ENCODE measurements at places on chromosomes 4 and X. TPM values are rescaled to one million over a fixed set of nuclear protein-coding genes. Genes with fewer than 3 reads are reported as not detected.

RPGR gene
- total RNA-seq, result 29.2 TPM

OPRPN gene
- total RNA-seq, result not detected

PAGE5 gene
- total RNA-seq, result not detected

SLC30A9 gene
- 29.2 TPM for total RNA-seq

L1CAM gene
- total RNA-seq, result under 0.01 TPM

TLR1 gene
- total RNA-seq, result 5.0 TPM

PABPC4L gene
- total RNA-seq, result 0.20 TPM

ANK2 gene
- 35.1 TPM for total RNA-seq

SPANXN4 gene
- not detected for total RNA-seq

ADRA2C gene
- under 0.01 TPM for total RNA-seq

HSPA4L gene
- total RNA-seq, result 0.99 TPM

FRMD7 gene
- total RNA-seq, result not detected

HGFAC gene
- total RNA-seq, result not detected

MAGED4 gene
- 38.9 TPM for total RNA-seq

CT83 gene
- not detected for total RNA-seq

DDIT4L gene
- 2.6 TPM for total RNA-seq

DSPP gene
- not detected for total RNA-seq

MAGEA8 gene
- not detected for total RNA-seq

RP2 gene
- total RNA-seq, result 22.0 TPM

HSFX4 gene
- not detected for total RNA-seq

FATE1 gene
- total RNA-seq, result not detected

ABCG2 gene
- 12.9 TPM for total RNA-seq

HTRA3 gene
- total RNA-seq, result 1.2 TPM

SPP1 gene
- not detected for total RNA-seq

MAGEA10 gene
- total RNA-seq, result not detected

SPANXA2 gene
- not detected for total RNA-seq

EDNRA gene
- total RNA-seq, result under 0.01 TPM
